H9 (cell line): ENCODE measurements at places on chromosomes 13 and 19. TPM values are rescaled to one million over a fixed set of nuclear protein-coding genes. Genes with fewer than 3 reads are reported as not detected.

DNA sequence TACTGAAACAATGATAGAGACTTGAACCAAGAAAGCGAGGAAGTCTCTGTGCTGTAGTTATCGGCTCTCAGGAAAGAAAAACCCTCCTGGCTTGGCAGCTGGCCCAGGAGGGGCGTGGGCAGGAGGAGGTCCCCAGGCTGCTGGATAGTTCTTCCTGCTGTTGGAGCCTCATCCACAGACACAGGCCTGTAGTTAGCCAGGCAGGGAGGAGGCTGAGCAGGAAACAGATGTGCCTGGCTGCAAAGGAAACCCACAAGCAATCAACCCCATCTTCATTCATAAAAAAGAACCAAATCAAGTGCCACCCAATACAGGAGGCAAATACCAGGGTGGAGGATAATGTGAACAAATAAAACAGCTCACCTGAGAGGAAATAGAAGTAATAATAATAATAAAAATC is 86.2 kb downstream of the IRS2 start:
- no peak for DNase-seq

GPR12 gene
- total RNA-seq = not detected in 2 replicates

DNA sequence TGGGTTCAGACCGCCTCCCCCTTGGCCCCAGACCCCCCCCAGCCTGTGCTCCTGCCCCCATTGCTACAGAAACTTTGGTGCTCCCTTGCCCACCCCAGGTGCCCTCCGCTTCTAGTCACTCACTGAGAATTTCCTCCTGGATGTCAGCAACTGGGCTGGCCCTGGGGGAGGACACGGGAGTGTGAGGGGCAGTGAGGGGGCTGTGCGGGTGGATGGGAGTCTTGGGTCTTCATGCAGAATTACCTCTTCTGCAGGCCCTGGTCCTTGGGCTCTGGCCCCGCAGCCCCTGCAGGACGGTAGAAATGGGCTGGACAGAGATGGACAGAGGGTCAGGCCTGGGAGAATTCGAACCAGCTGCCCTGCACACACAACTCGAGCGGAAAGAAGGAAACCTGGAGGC is 4.8 kb downstream of the LILRB5 start:
- no peak for DNase-seq

- no peak for DNase-seq
Measured at GRCh38 chr13:71870100-71870499, 3.1 kb upstream of the DACH1 start.

DNA sequence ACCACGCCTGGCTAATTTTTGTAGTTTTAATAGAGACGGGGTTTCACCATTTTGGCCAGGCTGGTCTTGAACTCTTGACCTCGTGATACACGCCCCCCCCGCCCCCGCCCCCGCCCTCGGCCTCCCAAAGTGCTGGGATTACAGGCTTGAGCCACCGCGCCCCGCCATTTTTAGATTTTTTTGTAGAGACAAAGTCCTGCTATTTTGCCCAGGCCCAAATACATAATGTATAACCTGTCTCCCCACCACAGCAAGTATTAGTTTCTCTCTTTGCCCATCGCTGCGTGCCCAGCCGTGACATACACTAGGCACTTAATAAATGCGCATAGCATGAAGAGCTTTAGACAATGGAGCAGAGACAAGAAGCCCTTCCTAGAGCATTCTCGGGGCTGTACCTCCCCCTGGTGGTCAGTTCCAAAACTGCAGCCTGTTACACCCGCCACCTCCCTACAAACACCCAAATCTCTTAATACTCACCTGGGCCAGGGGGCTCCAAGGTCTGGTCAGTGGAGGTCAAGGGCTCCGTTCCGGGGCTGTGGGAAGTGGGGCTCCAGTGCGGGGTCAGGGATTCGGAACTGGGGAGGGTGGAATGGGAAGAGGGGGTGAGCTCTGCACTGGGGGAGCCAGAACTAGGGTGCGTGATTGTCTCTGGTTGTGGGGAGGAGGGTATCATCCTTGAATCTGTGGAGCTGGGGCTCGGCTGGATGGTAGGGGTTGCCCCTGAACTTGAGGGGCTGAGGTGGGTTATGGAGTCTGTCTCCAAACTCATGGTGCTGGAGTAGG is 22.5 kb downstream of the IQCN start:
- peak; percentile 87 for DNase-seq

GRCh38 chr19:34426096-34426661 is 2.0 kb upstream of the UBA2 start:
- no peak for DNase-seq

- DNase-seq = peak; percentile 82
Measured at GRCh38 chr13:29964181-29964845, 113.9 kb upstream of the UBL3 start.

- no peak for DNase-seq
Measured at GRCh38 chr13:104327211-104327610, 1261.0 kb upstream of the SLC10A2 start.

DNA sequence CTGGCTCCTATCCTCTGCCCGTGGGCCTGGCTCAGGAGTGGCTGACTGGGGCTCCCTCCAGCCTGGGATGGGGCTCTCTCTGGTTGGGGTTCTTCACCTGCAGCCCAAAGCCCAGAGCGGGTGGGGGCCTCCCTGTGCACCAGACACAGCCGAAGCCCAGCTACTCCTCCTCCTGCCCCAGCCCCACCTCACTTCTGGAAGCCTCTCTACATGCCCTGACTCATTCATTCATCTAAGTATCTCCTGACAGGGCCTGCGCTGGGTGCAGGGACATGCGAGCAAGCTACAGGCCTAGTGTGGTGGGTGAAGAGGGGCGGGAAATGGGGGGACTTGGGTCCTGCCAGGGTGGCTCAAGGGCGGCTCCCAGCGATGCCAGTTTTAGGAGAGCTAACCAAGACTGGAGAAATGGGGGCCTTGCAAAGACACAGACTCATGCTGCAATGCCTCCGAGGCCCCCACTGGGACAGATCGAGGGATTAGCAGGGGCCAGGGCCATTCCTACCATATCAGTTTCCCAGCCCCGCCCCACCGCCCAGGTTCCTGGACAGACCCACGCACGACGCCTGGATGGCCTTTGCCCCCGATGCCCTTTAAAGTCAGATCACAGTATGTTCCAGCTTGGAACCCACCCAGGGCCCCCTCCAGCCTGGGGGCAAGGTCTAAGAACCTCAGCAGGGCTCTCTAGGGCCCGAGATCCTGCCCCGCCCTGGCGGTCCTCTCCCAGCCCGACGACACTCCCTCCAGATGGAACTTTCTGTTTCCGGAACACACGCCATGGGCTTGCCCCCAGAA is 12.6 kb downstream of the LSM4 start:
- DNase-seq = no peak

FLT1 gene
- total RNA-seq = 83.4 and 84.1 TPM in 2 replicates

SLC17A7 gene
- 1.1 and 1.3 TPM in 2 replicates for total RNA-seq

GRCh38 chr19:8494158-8494557 is 8.3 kb downstream of the PRAM1 start:
- DNase-seq = no peak

DNA sequence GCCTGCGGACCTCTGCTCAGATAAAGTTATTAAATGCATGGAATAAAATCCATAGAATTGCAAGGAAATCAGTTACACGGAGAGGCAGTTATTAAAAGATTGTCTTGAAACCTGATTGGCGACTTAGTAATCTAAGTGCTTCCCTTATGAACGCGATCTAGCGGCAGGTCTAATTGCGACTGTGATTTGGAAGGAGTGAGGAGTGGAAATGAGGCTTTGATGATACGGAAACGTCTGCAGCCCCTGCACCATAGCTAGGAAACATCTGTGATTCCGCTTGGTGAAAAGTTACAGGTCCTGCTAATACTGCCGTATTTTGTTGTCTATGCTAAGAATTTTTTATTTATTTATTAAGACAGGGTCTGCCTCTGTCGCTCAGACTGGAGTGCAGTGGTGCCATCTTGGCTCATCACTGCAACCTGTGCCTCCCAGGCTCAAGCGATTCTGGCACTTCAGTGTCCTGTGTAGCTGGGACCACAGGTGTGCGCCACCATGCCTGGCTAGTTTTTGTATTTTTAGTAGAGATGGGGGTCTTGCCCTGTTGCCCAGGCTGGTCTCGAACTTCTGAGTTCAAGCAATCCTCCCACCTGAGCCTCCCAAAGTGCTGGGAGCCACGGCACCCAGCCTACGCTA is 887 bp downstream of the NDUFS7 start:
- DNase-seq = no peak

DNA sequence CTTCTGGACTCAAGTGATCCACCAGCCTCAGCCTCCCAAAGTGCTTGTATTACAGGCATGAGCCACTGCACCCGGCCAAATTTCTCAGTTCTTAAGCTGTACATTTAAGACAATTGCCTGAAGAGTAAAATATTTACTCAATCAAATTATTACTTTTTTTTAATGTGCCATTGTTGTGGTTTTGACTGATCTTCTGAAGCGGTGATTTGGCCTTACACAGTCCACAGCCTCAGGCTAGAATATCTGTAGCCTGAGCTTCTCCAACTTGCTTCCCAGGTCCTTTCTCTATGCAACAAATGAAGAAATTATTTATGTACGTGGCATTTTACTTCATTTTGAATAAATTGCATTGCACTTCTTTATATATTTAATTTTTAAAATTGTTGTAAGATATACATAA is 281.3 kb downstream of the KLF5 start:
- DNase-seq = no peak
